ENCODE measurements at places on chromosomes 4 and X.

DNA sequence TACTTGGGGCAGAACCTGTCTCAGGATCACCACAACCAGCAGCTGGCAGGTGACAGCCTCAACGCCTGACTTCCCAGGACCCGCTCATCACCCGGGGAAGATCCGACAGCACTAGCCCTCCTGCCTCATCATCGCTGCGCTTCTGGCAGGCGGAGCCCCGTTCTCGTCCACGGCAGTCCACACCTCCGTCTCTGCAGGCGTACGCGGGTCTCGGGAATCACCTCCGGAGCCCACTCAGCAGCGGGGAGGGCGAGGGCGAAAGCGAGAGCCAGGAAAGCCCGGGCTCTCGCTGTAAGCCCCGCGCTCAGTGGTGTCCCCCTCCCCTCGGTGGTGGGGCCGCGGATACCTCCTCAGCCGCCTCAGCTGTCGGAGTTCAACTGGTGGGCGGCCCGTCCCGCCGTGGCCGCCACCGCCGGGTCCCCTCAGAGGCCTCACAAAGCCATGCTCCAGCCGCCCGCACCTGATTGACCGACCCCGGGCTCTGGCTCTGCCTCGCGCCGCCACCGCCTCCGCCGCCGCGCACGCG, 518 bp upstream of the CNKSR2 start:
- DNase-seq = no peak

DNA sequence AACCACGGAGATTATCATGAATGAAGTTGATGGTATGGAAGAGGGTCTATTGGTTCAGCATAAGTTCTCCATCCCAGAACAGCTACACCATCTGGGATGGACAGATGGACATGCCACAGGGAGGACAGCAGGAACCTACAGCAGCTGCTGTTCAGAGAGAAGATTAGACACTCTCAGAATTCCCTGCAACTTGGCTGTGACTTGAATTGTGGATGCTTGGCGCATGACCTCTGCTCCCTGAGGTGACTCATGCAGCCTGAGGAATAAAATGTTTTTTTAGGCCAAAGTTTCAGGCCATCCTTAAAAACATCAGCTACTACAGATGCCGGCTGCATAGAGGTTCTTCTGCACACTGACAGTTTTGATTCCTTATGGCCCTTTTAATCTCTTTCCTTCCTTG, 97.3 kb downstream of the RS1 start:
- no peak for DNase-seq

- no peak for DNase-seq
Observed at GRCh38 chr4:48380583-48381167, 39.3 kb downstream of the SLAIN2 start.

DNA sequence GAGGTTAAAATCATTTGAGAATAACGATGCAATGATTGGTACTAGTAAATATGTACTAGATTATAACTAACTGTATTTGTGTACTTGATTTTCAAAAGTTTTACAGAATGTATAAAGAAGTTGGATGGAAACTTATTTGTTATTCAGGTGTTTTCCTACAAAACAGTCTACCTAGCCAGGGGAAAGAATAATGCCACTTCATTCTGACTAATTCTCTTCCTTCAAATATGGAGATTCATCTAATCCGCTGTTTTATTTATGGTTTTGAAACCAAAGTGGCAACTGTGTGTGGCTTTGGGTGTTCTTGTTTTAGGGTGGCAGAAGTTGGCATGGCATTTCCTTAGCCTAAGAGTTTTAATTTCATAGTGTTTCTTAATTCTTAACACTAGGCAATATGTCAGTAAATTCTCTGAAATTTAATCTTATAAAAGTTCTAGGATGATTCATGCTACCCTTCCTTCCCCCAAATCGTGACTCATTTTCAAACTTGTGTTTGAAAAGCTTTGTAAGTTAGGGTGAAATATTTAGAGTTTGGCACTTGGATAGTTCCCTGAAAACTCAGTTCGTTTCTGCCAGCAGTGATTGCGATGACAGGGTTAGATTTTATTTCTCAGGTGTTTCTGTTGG, 62.6 kb downstream of the DCLK2 start:
- no peak for DNase-seq

DNA sequence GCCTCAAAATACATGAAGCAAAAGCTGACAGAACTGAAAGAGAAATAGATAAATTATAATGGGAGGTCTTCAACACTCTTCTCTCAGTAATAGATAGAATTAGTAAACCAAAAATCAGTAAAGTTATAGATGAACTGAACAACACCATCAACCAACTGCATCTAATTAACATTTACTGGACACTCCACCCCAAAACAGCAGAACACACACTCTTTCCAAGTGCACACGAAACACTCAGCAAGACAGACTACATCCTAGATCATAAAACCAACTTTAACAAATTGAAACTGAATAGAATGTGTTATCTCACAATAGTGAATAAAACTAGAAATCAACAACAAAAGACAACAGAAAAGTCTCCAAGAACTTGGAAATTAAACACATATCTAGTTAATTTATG, 25.1 kb upstream of the TCEAL4 start:
- DNase-seq = no peak

DNA sequence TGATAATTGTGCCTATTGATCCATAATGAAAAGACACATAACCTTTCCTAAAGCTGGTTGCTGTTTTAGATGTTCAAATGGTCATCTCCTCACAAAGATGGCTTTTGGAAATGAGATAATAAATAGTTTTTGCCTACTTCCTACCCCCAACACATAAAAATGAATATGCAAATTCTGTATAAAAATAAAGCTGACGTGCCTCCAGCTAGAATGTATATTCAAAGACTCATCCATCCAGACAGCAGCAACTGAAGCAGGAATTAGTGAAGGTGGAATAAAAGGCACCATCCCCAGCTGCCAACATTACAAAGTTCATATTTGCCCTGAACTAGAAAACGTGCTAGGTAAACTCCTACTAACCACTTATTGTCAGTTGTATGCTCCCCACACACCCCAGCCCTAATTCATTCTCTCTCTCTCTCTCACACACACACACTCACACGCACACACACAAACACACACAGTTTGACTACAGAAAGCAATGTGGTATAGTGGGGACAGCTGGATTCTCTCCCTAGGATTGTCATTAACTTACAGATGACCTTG, 53.6 kb downstream of the PCDH19 start:
- DNase-seq = no peak

GRCh38 chrX:130343411-130343810, 3.7 kb downstream of the SLC25A14 start:
- no peak for DNase-seq

DNA sequence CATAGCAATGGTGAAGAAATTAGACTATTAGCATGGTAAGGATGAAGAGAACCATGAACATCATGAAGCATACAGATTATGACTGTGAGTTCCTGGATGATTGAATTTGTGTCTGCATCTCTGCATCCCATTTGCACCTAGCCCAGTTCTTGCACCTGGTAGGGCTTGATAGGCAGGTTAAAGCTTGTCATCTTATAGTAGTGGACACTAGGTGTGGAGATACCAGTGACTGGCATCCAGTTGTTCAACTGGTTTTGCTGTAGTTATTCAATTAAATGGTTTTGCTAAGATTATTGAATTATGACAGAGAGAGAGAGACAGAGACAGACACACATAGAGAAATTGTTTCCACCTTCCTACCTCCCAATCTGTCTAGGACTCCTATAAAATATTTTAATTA, 5.0 kb downstream of the ADH7 start:
- DNase-seq = no peak

DNA sequence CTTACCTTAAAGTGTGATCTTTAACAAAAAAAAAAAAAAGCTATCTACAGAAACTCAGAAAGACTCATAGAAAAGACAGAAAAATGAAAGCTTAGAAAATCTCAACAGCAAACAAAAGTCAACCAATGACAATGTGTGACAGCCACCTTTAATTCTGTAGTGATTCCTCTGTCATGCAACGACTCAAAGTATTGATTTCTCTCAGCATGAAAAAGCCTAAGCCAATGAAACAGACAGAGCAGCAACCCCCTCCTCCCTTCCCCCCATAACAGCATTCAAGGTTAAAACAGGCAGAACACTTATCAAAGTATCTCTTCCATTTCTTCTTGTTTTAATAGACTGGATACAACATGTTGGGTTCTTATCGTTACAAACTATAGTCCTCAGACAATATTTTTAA, 112.5 kb downstream of the MAB21L2 start:
- no peak for DNase-seq

- DNase-seq = no peak
Observed at GRCh38 chrX:18016941-18017340, 155.8 kb upstream of the RAI2 start.

- no peak for DNase-seq
Observed at GRCh38 chr4:53478671-53479456, 101.4 kb downstream of the FIP1L1 start.

- DNase-seq = no peak
Observed at GRCh38 chr4:117512414-117512813, 427.0 kb upstream of the TRAM1L1 start.

DNA sequence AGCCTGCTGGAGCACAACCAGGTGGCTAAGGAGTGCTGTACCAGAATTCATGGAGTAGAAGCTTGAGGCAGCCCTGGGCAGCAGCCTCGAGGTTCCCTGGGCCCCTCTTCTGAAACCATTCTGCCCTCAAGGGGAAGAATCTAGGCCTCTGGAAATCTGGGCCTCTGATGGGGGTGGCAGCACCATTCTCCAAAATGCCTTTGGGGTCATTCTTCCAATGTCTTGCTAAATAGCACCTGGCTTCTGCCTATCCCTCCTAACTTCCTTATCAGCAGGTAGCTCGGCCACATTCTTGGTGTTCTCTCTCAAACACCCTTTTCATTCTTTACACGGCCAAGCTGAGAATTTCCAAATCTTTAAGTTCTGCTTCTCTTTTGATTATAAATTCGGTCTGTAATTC, 473.6 kb downstream of the BCOR start:
- DNase-seq = no peak

DNA sequence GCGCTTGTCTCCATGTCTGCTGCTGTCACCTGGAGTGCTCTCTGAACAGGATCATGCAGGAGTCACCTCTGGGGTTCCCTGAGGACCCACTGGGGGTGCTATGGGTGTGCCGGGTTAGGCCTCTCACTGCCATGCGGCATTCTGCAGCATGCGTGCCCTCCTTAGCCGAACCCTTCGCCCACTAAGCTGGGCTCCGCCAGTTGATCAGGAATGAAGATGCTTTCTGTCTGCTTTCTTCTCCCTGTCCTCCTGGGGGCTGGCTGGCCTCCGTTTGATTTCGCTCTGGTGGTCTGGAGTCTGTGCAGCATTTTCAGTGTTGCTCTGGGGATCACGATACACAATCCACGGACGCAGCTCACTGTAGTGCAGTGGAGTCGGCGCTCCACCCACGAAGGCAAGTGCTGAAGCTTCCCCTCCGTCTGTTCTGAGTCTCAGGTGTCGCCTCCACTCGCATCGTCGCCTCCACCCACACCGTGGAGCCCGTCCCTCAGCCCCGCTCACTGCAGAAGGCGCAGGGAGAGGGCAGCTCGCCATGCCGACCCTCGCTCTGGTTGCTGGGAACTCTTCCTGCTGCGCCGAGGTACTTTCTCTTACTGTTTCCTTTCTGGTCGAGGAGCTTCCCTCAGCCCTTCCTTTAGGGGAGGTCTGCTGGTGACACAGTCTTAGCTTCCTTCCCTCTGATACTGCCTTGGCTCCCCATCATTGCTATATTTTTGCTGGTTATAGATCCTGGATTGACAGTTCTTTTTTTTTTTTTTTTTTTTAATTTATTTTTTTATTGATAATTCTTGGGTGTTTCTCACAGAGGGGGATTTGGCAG, 29.2 kb downstream of the LETM1 start:
- DNase-seq = no peak

- no peak for DNase-seq
Observed at GRCh38 chrX:110846071-110846470, 50.5 kb upstream of the CHRDL1 start.

- no peak for DNase-seq
Observed at GRCh38 chr4:147101678-147102077, 156.0 kb upstream of the TTC29 start.

- DNase-seq = no peak
Observed at GRCh38 chrX:55004231-55004630, 4.1 kb downstream of the APEX2 start.

DNA sequence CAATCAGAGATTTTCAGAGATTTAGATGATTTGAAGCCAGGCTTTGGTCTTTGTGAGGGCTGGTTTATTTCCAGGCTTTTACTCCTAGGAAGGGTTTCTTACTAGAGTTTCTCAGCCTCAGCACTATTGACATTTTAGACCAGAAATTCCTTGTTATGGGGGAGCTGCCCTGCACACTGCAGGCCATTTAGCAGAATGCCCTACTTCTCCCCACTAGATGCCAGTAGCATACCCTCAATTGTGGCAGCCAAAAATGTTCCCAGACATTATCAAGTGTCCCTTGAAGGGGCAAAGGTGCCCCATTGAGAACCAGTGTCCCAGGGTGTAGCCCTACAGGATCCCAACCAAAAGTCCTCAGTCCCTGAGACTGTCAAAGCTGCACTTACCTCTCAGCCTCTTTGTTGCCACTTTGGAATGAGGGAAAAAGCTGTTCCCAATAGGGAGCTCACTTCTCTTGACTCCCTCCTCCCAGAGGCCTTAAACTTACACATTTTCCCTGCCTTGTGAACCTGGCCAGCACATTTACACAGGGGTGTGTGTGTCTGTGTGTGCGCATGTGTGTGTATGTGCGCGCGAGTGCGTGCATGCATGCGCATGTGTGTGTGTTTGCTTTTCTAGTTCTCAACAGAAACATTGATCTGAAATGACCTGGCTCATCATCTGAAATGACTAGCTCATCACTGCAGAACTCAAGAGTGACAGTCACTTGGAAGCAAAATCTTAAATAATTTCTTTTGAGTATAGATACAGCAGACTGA, 231.4 kb downstream of the QDPR start:
- DNase-seq = no peak

- peak; percentile 47 for DNase-seq
Observed at GRCh38 chr4:128574706-128575105, 234.8 kb upstream of the JADE1 start.

GRCh38 chr4:137711502-137711901, 179.2 kb upstream of the PCDH18 start:
- no peak for DNase-seq

DNA sequence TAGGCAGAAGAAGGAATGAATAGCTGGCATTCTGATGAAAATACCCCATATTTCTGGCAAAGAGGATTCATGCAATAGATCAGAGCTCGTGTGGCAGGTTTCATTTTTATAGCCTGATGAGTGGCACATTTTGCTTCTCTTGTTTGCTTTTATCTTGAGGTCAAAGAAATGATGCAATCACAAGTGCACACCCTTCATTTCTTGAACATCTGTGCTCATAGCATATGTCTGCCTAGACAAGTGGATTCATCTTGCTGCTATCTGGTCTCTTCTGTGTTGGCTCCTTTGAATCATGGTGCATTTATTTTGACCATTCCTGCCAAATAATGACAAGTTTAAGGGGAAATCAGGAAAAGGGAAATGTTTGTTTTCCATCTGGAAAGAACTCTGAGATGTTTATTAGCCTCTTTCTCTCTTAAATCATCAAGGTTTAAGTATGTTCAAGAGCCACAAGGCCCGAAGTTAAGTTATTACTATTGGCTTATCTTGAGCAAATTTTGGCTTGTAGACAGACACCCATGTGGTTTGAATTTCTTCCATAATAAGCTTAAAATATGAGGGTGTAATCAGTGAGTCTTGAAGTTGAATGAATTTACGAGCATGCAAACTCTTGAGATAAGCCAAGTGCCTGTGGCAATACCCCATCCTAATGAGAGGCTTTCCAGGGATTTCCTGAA, 59.3 kb upstream of the HS3ST1 start:
- no peak for DNase-seq

GRCh38 chr4:81466841-81467671, 4.7 kb downstream of the RASGEF1B start:
- peak; percentile 84 for DNase-seq

Measured in stimulated activated naive CD4-positive, alpha-beta T cell (primary cell).